Activated T-helper 1 cell treated with anti-CD3 and anti-CD28 coated beads, Interleukin-12 subunit alpha, Interleukin-12 subunit beta, Interleukin-2, Interleukin-4 antibody, amounts not matched to agents 30 ng/mL and 10 ng/mL and 1 ng/mL, durations not matched to agents 14 hours and 24 hours and 36 hours (primary cell): ENCODE measurements at places on chromosomes 11 and 22. TPM values are rescaled to one million over a fixed set of nuclear protein-coding genes. Genes with fewer than 3 reads are reported as not detected.
A peak's percentile ranks its signal among the peaks of the same experiment; 100 is the strongest.

DNA sequence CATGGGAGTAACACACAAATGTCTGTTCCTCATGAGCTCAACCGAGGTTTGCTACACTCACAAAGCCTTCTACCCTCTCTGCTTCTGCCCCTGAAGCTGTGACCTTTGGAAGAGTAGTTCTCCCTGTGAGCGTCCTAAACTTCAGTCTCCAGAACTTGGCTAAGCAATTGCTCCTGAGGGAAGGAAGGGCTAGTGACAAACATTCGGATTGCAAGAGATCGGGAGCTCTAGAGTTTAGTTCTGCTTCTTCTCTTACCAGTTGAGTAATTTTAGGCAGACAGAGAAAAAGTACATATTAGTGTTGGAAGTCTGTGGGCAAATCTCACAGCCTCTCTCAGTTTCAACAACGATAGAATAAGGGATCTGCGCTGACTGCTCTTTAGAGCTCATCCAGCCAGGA, 27.3 kb upstream of the ELF5 start:
- DNase-seq, result no peak

DNA sequence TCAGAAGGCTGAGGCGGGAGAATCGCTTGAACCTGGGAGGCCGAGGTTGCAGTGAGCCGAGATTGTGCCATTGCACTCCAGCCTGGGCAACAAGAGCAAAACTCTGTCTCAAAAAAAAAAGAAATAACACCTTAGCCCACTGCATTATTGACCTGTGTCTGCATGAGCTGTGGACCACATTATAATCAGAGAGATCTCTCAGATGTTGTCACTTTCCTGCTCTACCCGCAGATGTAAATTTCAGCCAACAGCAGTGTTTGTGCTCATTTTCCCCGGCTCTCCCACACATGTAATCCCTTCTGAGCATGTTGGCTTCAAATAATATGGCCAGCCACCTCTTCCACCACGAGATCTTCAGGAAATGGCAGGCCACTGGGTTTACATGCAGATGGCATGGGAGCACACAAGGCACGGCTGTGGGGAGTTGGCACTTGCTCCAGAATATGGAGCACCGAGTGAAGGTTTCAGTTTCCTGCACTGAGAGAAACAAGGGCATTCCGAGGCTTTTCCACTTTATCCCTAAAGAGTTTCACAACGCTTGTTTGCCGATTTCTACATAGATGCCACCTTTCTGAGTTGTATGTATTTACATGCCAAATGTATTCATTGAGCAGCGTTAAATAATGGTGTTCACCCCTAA, 19.7 kb downstream of the CDPF1 start:
- DNase-seq, result no peak

- DNase-seq, result no peak
Observed at GRCh38 chr11:69353696-69354544, 60.0 kb downstream of the MYEOV start.

DNA sequence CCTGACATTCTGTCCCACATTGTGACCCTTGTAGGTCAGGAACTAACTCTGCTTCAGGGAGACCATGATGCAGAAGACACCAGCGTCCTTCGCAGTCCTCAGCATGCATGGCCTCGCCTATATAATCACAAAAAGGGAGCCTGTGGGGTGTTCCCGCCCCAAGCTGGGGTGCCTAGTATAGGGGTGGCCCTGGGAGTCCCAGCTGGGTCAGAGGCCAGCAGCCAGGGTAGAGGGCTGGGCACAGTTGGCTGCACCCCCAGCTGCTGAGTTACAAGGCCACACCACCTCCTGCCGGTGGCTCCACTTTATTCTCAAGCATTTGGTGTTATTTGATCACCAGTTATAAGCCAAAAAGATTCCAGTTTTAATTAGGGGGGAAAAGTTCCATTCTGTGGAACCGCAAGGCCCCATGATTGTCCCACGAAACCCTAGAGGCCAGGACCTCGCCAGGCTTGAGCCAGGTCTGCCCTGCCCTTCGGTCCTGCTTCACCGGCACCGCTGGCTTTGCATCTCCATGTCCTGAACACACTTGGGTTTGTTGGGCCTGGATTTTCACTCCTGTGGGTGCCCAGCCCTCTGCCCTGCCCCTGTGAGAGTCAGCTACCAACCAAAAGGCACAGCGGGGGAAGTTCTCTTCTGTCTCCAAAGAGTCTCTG, 15.0 kb upstream of the GNB1L start:
- DNase-seq, result no peak

DNA sequence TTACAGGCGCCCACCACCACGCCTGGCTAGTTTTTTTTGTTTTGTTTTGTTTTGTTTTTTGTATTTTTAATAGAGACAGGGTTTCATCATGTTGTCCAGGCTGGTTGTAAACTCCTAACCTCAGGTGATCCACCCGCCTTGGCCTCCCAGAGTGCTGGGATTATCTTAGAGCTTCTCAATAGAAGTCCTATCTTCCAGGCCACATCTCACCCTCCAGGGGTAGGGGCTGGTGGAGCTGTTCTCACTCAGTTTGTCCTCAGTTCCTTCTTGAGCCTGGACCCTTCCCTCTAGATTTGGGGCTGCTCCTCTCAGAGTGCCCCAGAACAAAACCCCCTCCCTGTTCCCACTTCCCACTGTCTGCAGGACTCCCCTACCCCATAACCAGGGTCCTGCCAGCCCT, 31.3 kb downstream of the BCR start:
- no peak for DNase-seq

- DNase-seq, result no peak
Observed at GRCh38 chr11:71286701-71287643, 34.6 kb upstream of the SHANK2 start.

- DNase-seq, result no peak
Observed at GRCh38 chr11:45484326-45484883, 181.0 kb downstream of the CHST1 start.

DNA sequence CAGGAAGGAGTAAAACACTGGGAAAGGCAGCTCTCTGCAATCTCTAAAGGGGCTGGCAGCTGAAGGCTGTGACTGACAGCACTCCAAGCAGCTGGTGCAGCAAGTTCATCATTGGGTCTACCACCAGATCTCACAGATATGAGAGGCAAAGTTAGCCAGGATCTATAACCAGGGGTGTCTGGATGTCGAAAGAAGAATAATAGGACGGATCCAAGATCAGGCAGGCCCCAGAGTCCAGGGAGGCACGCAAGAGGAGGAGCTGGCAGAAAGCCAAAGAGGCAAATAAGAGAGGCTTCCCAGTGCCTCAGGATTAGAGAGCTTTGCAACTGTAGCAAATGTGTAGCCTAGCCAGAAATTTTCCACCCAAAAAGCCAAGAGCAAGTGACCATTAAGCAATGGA, 77.1 kb downstream of the RBMXL2 start:
- DNase-seq, result no peak

- no peak for DNase-seq
Observed at GRCh38 chr22:37546437-37547250, 13.6 kb upstream of the CDC42EP1 start.

GRCh38 chr11:16920559-16920958, 93.7 kb downstream of the PLEKHA7 start:
- DNase-seq, result no peak

DNA sequence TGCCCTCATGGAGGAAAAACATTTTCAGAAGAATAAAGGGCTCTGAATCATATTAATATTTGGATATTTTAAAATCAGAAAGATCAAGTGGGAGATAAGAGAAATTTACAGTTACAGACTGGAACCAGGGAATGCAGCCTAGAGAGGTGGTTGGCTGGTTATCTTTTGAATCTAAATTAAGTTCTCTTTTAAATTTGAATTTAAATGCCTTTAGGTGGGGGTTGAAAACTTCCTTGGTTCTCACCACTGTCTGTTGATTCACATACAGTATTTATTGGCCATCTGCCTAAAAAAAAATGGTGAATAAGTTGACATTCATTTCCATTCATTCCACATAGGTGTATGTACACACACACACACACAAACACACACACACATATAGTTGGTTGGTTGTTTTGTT, 35.7 kb upstream of the PTPRJ start:
- no peak for DNase-seq

DNA sequence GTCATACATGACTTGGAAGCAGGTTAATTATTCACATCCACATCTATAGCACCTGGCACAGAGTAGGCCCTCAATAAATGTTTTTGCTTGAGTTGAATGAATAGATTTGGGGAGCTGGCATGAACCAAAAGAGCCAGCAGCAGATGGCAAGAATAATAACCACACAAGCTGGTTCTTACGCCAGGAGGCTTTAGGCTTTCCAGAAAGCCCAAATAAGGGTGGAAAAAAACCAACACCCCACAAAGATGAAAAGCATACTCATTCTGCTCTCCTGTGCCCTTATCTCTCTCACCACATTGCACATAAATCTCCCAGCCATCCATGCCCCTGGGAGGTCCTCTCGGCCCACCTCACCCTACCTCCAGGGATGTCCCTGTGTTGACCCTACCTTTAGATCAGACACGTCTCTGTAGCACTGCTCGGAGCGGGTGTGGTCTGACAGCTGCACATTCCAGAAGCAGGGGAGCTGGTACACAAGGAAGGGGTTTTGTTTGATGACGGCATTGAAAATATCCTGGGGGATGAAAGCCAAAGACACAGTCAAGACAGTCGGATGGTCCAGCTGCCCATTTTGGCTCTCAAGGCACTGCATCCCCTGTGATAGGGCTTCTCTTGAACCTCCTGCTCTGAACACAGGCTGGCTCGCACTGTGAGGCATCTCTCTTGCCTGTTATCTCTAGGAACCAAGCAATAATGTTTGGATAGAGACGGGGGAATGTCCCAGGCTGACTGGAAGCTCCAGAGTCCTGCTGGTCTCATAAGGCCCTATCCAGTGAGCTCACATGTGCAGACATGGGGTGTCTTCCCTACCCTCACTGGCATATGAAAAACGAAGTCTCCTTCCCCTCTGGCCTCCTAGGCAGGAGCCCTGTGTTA, 323.6 kb upstream of the SYN3 start:
- no peak for DNase-seq

- DNase-seq, result no peak
Observed at GRCh38 chr11:94675813-94676212, 92.3 kb upstream of the AMOTL1 start.

DNA sequence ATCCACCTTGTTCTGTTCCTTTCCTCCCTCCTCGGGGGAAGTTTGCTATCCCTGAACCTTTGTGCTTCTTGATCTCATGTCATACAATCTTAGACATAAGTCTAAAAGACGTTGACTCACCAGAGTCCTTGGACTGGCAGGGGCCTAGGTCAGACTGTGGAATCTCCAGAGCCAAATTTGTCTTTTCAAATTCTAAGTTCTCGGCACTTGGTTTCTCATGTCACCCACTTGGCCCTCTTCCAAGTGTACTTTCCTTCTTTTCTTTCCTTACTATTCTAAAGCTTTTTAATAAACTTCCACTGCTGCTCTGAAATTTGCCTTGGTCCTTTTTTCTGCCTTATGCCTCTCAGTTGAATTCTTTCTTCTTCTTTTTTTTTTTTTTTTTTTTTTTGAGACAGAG, 30.1 kb upstream of the SMPD1 start:
- DNase-seq, result no peak

DNA sequence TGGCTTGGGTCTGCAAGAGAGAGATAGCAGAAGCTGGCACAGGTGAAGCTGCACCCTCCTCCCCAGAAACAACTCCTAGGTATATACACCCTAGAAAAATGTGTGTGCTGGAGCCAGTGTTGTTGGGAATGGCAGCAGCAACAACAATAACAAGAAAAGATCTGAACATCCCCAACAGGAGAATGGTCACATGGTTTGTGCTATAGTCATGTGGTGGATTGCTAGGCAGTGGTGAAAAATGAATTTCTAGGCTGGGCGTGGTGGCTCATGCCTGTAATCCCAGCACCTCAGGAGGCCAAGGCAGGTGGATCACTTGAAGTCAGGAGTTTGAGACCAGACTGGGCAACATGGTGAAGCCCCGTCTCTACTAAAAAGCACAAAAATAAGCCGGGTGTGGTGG, 31.0 kb upstream of the FGF19 start:
- DNase-seq, result no peak

GRCh38 chr11:6547177-6547576, 50.1 kb downstream of the DNHD1 start:
- DNase-seq, result no peak

DNA sequence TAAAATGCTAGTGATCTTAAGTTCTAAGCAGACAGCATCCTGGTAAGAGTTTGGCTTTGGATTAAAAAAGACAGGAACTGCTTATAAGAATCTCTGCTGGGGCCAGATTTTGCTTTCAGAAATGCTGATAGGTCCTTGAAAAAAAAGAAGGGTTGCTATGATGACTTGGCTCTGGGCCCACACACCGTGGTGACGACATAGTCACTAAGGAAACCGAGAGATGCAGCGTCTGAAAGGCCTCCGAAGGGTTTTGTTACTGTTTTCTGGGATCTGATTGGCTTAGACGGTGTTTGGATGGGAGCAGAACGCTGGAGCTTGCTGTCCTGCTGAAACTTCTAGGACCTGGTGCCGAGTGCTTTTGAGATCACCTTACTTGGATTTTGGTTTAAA, 8.4 kb downstream of the FAM118A start:
- DNase-seq, result peak; percentile 83

Gene PRODH
- 1.0 and 1.2 TPM in 2 replicates for total RNA-seq

Gene PCNX3
- total RNA-seq, result 55.0 and 55.2 TPM in 2 replicates

Gene PHOX2A
- not detected in 2 replicates for total RNA-seq

Gene PLEKHB1
- total RNA-seq, result 1.3 and 2.0 TPM in 2 replicates

Gene RAB3IL1
- total RNA-seq, result 0.23 and 0.24 TPM in 2 replicates

Gene FAM227A
- 0.16 and 0.78 TPM in 2 replicates for total RNA-seq

Gene PRG3
- not detected in 2 replicates for total RNA-seq

Gene ZFTA
- 3.8 and 5.3 TPM in 2 replicates for total RNA-seq
